ENCODE measurements at places on chromosomes 1 and 21.

- no peak for DNase-seq
Observed at GRCh38 chr21:42956824-42957630, 17.3 kb upstream of the PKNOX1 start.

DNA sequence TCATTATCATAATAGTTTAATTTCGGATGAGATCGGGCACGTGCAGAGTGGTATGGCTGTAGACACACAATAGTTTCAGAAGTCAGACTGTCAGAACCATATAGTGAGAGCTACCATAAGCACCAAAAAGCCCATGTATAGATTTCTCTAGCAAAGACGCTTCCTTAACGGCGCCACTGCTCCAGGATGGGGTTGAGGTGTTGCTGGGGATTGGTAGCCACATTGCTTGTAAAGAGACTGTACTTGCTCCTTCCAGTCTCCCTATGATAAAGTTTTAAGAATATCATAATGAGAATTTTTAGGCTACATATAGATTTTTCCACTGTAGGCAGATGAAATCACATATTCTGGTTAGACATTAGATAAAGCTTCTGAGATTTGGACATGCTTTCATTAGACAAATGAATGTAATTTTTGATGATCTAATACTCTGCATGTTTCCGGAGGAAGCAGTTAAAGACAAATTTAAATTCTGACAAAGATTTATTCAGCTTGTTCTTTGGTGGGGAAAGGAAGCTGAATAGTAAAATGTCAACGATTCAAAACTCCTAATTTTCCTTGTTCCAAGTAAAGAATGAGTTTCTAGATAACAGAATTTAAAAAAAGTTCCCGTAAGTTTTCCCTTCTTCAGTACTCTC is 77.7 kb downstream of the MAP3K7CL start:
- DNase-seq = no peak

- DNase-seq = no peak
Observed at GRCh38 chr1:232998138-232998537, 47.7 kb downstream of the NTPCR start.

DNA sequence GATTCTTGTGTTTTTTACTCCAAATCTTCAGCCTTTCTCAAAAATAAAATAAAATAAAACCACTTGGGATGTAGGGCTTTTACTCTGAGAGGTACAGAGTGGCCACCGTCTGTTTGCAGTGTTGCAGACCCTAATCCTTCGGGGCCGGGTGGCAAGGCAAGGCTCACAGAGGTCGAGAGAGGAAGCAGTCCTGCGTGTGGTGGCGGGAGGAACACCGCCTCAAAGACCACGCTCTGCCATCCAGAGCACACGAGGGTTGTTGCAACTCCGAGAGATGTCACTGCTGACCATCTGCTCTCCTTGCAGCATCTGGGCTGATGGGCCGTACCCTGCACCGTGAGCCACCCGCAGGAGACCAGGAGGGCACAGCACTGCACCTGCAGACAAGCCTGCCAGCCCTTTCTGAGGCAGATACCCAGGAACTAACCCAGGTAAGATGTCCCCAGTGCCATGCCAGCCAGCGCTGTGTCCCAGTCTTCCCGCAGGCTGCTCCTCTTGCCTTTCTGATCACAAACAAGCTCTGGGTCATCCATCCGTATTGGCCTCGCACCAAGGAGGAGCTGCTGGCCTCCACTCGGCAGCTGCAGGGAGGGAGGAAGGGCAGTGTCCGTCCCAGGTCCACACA is 31.5 kb downstream of the SNAP47 start:
- no peak for DNase-seq

DNA sequence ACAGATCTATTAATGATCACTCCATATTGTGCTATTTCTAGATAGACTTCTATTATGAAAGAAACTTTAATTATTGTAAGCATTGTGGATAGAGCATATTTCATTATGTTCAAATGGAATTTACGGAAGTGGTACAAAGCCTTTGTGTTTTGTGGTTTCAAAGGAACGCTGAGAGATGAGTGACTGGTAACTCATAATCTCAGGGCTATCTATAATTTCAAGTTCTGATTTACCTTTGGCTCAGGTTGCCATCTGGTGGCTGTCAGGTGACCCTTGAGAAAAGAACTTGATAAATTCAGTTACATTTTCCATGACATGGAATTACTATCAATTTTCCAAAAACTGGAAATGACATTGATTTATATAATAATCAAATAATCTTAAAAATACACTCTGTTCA is 12.2 kb downstream of the NTNG1 start:
- no peak for DNase-seq

GRCh38 chr21:46150073-46150472 is 5.3 kb downstream of the FTCD start:
- no peak for DNase-seq

DNA sequence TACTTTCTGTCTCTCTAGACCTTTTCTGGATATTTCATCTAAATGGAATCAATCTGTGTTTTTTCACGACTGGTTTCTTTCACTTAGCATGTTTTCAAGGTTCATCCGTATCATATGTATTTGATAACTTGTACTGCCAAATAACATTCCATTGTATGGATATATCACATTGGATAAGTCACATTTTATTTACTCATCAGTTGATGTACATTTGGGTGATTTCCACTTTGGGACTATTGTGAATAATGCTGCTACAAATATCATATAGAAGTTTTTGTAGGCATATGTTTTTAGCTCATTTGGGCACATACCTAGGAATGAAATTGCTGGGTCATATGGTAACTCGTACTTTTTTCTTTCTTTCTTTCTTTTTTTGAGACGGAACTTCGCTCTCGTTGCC is 6.7 kb downstream of the HMGN2 start:
- no peak for DNase-seq

DNA sequence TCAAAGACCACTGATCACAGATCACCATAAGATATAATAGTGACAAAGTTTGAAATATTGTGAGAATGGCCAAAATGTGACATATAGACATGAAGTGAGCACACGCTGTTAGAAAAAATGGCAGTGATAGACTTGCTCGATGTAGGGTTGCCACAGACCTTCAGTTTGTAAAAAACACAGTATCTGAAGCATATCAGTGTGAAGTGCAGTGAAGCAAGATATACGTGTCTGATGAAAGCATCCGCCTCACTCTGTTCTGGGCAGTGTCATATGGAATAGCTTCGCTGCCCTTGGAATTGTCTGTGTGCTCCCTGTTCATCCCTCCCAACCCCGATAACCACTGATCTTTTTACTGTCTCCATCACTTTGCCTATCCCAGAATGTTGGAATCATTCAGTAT is 50.7 kb downstream of the GALNT2 start:
- DNase-seq = no peak

DNA sequence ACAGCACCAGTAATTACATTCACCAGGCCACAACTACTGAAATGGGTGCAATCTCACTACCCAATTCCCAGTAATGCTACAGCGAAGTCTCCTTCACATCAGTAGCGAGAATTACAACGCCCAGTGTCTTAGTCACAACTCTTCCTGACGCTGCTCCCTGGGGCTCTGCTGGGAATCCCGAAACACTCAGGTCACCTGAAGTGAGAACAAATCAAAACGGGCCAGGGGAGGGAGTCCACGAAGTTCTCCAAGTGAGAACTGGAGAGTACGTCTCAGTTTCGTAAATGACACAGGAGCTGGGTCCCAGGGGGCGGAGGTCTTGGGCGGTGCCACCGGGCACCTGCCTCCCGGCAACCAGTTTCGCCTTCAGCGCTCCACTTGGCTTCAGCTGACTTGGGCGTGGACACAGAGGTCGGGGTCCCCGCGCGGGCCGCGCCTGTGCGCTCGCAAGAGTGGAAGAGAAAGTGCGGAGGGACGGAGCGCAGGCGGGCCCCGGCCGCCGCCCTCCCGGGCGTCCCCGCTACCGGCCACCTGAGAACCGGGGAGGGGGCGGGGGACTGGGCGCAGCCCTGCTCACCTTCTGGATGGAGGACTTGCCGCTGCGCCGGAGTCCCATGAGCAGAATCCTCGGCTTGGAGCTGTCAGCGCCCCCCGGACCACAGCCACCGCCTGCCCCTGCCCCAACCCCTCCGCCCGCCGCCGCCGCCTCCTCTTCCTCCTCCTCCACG is 575 bp downstream of the RRAGC start:
- no peak for DNase-seq

- DNase-seq = no peak
Observed at GRCh38 chr1:7382971-7383370, 388.1 kb upstream of the VAMP3 start.

- DNase-seq = no peak
Observed at GRCh38 chr1:180631194-180631765, 542 bp upstream of the XPR1 start.

DNA sequence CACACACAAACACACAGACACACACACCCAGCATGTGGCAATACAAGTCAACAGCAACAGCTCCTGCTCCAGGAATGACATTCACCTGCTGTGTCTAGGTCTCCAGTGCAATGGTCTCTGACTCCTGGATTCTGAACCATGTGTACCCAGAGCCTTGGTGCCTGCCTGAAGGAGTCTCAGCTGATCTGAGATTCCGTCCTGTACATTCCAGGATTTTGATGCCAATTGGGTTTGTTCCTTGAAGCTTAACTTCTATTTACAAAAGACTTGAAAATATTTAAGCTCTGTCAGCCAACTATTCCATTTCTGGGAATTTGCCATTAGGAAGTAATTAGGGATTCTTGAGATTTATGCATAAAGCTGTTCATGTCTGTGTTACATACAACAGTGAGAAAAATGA is 85.4 kb upstream of the LRRC8D start:
- DNase-seq = no peak

- no peak for DNase-seq
Observed at GRCh38 chr1:66464802-66465201, 69.2 kb upstream of the SGIP1 start.

GRCh38 chr1:197485790-197486189 is 217.7 kb downstream of the CRB1 start:
- DNase-seq = no peak

GRCh38 chr1:59332983-59333382 is 36.1 kb downstream of the FGGY start:
- no peak for DNase-seq

DNA sequence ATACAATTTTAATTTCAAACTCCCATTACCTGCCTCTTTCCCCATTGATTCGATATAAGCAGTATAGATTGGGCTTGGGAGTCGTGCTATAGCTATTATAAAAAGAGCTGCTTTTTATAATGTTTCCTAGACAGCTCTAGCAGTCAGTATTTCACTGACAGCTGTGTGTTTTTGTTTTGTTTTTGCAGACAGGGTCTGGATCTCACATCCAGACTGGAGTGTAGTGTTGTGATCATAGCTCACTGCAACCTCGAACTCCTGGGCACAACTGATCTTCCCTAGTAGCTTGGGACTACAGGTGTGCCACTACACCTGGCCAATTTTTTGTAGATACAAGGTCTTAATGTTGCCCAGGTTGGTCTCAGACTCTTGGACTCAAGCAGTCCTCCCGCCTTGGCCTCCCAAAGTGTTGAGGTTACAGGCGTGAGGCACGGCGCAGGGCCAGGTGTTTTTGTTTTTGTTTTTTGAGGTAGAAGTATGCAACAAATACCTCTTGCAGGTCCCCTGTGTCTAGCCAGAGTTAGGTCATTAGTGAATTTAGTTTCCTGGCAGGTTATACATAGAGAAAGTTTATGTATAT is 1.7 kb downstream of the NASP start:
- DNase-seq = no peak

DNA sequence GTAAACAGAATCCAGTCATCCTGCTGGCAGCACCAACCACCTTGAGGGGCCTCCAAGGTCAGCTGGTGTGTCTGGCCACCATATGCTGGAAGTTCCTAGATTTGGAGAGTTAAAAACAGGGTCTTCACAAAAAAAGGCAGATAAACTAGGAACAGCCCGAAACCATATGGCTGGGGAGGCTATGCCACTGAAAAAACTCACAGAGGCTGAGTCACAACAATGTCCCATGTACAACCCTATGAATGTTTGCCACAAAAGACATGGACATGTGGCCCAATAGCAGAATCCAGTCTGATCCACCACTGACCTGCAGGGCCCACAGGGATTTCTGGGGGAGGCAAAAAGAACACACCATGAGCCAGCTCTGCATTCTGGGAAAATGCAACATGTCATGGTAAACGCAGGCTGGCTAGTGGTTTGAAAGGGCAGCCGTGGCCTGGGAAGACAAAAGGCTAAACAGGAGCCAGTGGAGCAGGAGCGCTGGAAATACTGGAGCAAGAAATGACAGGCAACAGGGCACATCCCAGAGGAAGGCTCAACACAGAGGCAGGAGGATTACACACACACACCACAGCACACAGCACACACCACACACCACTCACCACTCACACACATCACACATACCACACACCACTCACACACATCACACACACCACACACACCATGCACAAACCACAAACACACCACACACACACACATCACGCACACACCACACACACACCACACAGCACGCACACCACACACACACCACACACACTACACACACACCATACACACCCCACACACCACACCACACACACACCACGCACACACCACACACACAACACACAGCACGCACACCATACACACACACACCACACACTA is 55.4 kb downstream of the HSF2BP start:
- DNase-seq = no peak

DNA sequence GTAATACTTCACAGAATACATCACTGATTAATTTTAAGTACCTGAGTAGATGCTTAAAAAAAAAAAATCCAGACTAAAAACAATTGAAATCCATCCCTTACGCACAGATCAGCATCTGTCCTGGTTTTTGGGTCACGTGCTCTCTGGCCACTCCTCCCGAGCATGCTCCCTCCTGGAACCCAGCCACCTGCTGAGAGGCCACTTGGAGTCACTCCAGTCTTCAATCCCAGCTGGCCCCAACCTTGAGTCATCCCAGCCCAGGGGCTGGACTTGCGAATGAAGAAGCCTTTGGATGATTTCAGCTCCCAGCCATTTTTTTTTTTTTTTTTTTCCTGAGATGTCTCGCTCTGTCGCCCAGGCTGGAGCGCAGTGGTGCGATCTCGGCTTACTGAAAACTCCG is 8.9 kb downstream of the MAP1LC3C start:
- no peak for DNase-seq

DNA sequence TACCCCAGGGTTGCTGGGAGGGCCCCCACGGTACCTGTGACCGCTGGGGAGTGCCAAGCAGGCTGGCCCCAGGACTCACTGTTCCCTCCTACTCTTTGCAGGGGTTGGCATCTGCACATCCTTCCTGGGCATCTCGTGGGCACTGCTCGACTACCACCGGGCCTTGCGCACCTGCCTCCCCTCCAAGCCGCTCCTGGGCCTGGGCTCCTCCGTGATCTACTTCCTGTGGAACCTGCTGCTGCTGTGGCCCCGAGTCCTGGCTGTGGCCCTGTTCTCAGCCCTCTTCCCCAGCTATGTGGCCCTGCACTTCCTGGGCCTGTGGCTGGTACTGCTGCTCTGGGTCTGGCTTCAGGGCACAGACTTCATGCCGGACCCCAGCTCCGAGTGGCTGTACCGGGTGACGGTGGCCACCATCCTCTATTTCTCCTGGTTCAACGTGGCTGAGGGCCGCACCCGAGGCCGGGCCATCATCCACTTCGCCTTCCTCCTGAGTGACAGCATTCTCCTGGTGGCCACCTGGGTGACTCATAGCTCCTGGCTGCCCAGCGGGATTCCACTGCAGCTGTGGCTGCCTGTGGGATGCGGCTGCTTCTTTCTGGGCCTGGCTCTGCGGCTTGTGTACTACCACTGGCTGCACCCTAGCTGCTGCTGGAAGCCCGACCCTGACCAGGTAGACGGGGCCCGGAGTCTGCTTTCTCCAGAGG is 6.8 kb downstream of the XKR8 start:
- DNase-seq = no peak

GRCh38 chr1:115251856-115252255 is 86.2 kb downstream of the NGF start:
- DNase-seq = no peak

- DNase-seq = no peak
Observed at GRCh38 chr1:203796236-203796605, 798 bp downstream of the ZBED6 start.

- DNase-seq = no peak
Observed at GRCh38 chr1:165960881-165961280, 133.5 kb downstream of the UCK2 start.
